Epithelial cell of proximal tubule (primary cell): ENCODE measurements at places on chromosomes 11 and 22.
A peak's percentile ranks its signal among the peaks of the same experiment; 100 is the strongest.

DNA sequence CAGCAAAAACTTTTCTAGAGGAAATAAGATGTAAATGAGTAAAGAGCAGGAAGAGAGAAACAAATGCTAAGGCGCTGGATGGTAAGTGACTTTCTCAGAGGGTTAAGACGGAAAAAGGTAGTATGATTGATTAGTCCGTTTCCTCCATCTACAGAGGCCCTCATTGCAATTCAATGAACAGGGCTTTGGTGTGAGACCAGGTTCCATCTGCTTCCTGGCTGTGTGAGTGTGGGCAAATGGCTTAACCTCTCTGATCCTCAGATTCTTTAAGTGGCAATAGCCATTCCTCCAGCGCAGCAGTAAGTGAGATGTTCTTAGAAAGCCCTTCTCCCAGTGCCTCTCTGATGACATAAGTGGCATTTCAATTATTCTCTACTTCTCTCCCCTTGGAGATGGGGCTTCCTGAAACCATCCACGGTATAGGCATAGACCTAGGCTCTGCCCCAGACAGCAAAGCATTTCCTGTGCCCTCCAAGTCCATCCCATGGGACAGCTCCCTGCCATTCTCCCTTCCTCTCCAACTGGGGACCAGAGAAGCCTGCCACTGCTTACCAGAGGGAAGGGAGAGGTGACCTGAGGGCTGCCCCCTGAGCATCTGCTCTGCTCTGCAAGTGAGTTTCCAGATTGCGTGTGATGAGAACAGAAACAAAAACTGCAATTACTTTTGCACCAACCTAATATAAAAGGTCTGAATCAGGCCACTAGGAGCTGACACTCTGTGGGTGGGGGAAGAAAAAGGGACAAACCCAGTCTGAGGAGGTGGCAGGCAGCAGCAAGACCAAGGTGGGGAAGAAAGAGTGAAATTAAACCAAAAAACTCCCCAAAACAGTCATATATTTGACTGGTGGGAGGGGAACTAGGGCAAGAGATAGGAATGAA is 12.7 kb upstream of the CD44 start:
- no peak for DNase-seq

- DNase-seq, result no peak
Observed at GRCh38 chr11:128022007-128022368, 565.4 kb downstream of the ETS1 start.

GRCh38 chr11:116472651-116473050 is 300.1 kb downstream of the BUD13 start:
- peak; percentile 4 for DNase-seq

GRCh38 chr11:44351006-44351660 is 41.2 kb upstream of the ALX4 start:
- DNase-seq, result no peak

DNA sequence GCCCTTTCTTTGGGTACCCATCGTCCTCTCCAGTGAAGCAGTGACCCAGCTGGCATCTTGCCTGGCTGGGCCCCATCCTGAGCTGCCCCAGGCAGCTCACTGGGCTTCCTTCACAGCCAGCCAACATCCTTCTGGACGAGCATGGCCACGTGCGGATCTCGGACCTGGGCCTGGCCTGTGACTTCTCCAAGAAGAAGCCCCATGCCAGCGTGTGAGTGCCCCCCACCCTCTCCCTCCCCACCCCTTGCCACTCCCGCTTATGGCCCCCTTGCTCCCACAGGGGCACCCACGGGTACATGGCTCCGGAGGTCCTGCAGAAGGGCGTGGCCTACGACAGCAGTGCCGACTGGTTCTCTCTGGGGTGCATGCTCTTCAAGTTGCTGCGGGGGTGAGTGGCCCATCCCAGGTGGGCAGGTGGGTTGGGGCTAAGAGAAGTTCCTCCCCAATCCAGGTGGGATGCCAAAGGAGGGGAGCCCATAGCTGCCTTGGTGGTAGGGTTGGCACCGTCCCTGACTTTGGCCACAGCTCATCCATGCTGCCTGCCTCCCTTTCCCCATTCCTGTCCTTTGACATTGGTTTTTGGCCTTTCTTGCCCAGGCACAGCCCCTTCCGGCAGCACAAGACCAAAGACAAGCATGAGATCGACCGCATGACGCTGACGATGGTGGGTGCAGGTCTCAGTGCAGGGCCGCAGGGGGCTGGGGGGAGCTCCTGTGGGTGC is 6.8 kb upstream of the ANKRD13D start:
- DNase-seq, result no peak

DNA sequence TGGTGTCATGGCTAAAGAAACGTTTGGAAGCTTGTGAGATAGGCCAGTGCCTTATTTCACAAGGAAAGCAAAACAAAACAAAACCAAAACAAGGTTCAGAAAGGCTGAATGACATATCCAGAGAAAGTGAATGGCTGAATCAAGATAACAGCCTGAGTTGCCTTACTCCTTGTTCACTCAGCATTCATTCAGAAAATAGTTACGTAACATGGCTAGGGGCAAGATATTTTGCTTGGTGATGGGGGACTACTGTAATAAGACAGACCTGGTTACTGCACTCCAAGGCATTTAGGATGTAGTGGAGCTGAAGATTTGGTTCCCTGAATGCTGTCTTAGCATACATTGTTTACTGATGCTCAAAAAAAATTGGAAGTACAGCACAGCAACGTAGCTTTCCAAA is 47.7 kb downstream of the C11orf91 start:
- DNase-seq, result no peak

GRCh38 chr22:19121631-19122142 is 525 bp downstream of the DGCR2 start:
- DNase-seq, result no peak

- no peak for DNase-seq
Observed at GRCh38 chr11:44505581-44506054, 59.8 kb upstream of the CD82 start.

DNA sequence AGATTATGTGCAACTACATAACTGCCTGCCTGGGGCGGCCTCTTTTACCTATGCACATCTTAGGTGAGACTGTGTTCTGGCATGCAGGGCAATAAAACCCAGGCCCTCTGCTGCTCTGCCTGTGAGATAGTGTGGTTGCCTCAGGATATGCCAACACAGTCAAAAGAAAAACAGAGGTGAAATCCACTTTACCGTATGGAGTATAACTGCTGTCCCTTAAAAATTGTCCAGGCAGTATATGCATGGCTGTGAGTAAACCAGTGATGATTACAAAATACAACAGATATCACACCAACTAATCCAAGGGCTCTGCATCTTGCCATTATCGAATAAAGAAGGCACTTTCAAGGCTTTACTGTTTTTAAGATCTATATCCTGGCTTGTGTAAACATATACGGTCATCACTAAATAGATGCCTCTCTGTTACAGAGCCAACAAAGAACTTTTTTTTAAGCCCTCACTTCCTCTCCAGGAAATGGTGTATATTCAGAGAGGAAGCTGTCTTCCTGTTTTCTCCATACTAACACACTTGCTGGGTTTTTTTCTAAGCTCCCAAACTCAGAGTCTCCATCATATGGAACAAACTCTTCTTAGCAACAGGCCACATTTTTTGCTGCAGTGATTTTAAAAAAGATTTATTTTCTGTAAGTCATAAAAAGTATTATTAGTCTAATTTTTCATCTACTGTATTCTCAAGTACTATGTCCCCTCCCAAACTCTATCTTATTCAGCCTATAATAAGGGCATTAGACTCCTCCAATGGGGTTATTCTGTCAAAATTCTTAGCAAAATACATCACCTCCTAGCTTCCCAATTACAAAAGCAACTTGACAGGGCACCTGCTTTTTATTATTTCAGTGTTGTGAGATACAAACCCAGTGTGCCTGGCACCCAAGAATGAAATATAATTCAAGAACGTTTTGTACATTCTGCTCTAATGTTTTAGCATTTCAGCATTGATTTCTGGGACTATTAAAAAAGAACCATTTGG is 135.2 kb downstream of the MAML2 start:
- DNase-seq, result no peak

DNA sequence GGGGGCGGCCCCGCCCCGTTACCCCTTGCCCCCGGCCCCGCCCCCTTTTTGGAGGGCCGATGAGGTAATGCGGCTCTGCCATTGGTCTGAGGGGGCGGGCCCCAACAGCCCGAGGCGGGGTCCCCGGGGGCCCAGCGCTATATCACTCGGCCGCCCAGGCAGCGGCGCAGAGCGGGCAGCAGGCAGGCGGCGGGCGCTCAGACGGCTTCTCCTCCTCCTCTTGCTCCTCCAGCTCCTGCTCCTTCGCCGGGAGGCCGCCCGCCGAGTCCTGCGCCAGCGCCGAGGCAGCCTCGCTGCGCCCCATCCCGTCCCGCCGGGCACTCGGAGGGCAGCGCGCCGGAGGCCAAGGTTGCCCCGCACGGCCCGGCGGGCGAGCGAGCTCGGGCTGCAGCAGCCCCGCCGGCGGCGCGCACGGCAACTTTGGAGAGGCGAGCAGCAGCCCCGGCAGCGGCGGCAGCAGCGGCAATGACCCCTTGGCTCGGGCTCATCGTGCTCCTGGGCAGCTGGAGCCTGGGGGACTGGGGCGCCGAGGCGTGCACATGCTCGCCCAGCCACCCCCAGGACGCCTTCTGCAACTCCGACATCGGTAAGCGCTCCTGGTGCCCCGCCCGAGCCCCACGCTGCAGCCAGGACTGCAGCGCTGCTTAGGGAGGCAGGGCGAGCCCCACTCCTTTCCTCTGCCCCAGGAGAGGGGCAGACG is at the start of gene TIMP3:
TSS of gene TIMP3 (plus strand) at position 169 of the 700 bp plus-strand sequence. CDS start at position 466, 297 bp downstream.
- DNase-seq, result no peak

- DNase-seq, result no peak
Observed at GRCh38 chr11:68574308-68574707, 110.0 kb upstream of the GAL start.

GRCh38 chr11:106461839-106462545 is 384.5 kb downstream of the AASDHPPT start:
- DNase-seq, result no peak
